ENCODE measurements at places on chromosomes 1 and 21.

DNA sequence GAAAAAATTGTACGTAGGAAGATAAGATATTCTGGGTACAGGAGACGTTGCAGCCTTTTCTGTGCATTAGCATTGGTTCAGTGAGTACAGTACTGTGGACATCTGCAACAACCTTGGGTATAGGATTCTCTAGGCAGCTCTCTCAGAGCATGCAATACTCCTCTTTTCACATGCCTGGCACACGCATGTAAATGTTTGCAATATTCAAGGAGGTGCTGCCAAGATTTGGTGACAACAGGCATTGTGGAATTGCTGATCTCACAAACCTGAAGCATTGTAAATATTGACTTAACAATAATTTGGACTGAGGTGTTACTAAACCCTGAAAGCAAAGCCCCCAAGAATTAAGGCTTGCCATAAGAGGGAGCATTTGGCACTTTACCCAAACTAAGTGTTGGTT lies 126.8 kb downstream of the GRIK1 start:
- no peak for DNase-seq

DNA sequence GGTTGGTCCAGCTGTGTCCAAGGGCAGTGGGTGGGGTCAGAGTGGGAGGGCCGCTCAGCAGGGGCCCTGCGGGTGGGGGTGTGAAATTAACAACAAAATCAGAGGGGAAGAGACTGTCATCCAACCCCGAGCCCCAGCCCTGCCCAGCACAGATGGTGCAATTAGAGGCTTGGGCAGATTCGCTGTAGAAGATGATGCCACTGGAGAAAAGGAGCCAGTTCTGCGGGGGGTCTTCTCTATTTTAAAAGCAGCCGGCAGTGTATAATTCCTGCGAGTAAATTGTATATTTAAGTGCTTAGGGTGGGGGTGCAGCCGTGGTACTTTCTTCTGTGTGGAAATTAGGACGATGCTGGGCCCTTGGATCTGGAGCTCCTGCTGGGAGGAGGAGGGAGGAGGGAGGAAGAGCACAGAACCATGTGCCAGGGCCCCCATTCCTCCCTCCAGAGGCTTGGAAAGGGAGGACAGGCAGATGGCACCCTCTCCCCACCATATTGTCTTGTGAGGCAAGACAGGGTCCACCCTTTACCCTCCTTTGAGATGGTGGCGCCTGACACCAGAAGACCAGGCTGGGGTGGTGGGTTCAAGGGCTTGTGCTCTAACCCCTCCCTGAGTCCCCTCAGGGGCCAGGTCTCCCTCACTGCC lies 89.2 kb downstream of the ACTL8 start:
- DNase-seq: no peak

- DNase-seq: no peak
These were observed 7.2 kb downstream of the LGALS8 start for GRCh38 chr1:236530959-236531358.

DNA sequence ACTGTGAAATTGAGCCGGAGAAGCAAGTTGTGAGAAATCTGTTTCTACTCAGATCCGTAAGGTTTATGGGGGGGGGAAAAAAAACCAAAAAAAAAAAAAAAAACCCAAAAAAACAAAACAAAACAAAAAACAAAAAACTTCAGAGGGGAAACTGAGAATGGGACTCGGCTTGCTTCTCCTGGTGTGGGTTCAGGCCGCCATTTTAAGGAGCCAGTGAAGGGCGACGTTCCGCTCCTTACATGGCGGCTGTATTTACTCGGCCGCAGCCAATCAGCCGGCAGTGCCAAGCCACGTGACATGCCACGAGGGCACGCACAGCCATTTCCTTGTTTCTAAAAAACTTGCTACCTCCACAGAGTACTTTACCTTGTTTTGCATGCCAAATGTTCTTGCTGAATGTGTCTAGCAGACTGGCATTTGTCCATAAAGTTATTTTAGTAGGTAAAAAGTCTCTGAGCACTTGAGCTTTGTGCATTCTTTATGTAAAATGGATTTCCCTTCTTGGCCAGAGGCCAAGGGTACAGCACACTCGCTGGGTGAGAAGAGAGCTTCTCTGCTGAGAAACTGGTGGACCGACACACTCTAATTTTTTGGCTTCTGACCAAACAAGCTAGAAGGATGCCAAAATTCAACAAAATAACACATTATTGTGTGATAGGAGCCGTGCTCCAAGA lies 101.8 kb downstream of the NFIA start:
- peak; percentile 93 for DNase-seq

GRCh38 chr1:232622981-232623380 lies 7.0 kb downstream of the SIPA1L2 start:
- DNase-seq: no peak

- peak; percentile 85 for DNase-seq
These were observed 89.7 kb upstream of the RUNX1 start for GRCh38 chr21:35138665-35139381.

All from fibroblast of the aortic adventitia (primary cell).